ENCODE measurements at places on chromosomes 2 and 18.

DNA sequence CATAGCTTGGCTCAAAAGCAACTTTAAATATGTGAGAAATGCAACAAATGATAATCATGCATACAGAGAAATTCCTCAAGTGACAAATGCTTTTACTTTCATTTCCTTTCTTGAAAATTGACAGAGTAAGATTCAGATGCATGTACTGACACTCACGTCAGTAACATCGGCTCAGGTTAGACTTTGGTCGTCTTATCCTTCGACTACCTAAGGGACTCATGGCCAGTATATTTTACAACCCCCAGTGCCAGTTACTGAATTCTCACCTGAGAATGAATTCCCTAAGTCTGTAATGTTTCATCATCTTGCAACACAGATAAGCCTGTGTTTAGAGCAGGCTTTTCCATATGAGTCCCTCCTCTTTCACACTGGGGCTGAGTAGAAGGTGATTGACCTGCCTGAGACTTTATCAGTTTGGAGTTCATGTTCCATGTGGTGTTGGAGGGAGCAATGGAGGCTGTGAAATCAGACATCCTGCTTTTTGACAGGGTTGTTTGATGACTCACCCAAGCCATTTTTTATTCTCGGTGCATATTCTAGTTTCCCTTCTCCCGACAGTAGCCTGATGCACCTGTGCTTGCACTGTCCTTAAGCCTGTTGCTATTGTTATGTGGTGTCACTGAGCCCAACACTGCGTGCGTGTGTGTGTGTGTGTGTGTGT is 30.5 kb upstream of the ATP8B1 start:
- peak; percentile 57 for DNase-seq

- DNase-seq = no peak
These were observed 108.4 kb upstream of the OTOS start for GRCh38 chr2:240248721-240249422.

GRCh38 chr2:35783723-35784122 is 571.9 kb upstream of the CRIM1 start:
- DNase-seq = no peak

- DNase-seq = peak; percentile 92
These were observed 1.4 kb downstream of the COL3A1 start for GRCh38 chr2:188975497-188976102.

DNA sequence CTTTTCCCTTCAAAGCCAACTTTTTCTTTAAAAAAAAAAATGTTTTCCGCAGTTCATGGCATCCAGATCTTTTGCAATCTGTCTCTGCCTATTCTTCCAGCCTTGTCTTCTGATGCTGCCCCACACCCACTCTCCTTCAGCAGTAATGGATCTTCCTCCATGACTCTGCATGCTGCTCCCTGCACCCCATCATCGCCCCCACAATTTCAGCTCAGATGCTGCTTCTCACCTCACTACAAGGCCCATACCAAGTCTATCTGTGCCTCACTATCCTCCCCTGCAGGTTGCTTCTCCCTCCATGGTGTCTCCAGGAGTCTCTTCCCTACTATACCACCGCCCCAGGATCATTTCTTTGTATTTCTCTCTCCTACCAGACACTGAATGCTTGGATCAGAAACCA is 260.6 kb downstream of the ANAPC1 start:
- no peak for DNase-seq

DNA sequence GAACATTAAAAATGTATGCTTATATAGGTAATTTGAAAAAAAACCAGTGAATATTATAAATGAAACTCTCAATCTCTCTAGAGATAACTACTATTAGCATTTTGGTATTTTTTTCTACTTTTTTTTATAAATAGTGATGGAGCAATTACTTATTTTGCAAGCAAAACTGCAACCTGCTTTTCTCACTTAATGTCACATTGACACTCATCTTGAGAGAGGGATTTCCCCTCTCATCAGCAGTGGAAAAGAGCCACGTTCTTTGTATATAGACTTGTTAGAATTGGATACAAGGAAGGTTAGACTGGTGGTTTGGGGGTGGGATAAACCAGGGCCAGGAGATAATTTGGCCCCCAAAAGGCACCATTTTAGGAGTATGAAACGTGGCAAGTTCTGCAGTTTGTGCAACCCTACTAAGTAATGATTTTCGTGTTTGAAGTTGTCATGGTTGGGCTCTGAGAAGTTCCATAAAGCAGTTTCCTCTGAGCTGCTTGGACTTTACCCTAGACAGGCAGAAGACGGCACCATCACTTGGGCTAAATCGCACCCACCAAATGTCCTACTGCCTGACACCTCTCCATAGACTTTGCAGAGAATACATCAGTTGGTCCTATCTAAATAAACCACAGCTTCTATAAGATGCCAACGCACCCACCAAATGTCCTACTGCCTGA is 194.0 kb downstream of the ACTR3 start:
- DNase-seq = no peak

DNA sequence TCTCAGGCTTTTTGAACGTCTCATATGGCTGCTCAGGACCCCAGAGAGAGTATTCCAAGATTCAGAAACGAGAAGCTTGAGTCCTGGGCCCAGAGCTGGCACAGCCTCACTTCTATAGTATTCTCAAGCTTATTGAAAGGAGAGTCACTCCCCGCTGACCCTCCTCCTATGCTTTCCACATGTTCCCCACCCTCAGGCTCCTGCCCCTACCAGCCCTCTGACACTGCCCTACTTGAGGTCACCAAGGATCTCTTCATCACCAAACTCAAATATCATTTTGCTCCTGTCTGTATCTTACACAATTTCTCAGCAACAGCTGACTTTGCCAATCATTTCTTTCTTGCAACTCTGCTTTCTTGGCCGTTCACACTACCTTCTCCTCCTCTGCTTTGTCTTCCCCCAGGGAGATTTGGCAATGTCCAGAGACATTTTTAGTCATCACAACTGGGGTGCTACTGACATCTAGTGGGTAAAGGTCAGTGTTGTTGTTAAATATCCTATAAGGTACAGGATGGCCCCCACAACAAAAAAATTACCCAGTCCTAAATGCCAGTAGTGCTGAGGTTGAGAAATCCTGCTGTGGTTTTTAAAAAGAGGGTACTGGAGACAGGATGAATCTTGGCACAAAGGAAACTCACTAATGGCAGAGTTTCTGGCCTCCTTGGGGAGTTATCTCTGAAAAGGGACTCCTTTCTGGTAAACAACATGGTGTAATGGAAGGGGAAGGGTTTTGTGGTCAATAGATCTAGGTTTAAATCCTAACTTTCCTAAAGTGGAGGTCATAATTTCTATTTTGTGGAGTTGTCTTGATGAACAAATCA is 26.9 kb upstream of the INSIG2 start:
- DNase-seq = no peak

DNA sequence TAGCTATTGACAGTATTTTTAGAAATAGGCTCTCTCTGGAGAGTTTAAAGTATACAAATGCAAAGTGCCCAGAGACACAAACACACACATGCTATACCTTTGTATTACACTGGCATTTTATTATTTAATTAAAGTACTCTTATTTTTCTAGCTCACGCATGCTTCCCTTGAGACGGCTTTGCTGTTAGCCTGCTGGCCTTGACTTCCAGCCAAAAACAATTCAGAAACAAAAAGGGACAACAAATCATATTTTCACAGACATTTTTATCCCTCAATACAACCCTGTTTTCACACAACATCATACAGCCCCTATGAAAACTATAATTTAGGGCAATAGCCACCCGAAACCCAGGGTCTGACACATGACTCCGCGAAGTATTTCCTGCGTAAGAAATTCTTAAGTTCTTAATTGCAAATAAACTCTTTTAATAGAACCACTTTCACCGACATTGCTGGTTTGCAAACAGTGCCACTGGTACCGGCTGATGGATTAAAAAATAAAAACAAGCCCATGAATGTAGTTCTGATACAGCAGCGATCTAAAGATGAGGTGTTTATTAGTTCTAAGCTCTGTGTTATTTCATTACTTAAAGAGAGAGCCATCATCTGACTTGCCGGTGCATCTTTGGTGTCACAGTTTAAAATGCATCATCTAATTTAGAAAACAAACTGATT is 185.1 kb downstream of the TCF4 start:
- DNase-seq = peak; percentile 62
